ENCODE measurements at places on chromosomes 12 and 14.

DNA sequence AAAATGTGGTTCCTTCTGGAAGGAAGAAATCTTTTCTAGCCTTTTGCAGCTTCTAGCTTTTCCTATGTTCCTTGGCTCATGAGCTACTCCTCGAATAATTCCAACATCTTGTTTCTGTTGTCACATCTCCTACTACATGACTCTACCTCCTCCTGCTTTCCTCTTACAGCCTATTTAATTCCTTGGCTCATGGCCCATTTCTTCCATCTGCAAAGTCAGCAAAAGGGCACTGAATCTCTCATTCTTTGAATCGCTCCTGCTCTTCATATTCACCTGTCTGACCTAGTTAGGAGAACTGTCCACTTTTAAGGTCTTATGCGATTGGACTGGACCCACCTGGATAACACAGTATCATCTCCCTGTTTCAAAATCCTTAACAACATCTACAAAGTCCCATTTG lies 15.8 kb downstream of the PRKD1 start:
- no peak for DNase-seq

DNA sequence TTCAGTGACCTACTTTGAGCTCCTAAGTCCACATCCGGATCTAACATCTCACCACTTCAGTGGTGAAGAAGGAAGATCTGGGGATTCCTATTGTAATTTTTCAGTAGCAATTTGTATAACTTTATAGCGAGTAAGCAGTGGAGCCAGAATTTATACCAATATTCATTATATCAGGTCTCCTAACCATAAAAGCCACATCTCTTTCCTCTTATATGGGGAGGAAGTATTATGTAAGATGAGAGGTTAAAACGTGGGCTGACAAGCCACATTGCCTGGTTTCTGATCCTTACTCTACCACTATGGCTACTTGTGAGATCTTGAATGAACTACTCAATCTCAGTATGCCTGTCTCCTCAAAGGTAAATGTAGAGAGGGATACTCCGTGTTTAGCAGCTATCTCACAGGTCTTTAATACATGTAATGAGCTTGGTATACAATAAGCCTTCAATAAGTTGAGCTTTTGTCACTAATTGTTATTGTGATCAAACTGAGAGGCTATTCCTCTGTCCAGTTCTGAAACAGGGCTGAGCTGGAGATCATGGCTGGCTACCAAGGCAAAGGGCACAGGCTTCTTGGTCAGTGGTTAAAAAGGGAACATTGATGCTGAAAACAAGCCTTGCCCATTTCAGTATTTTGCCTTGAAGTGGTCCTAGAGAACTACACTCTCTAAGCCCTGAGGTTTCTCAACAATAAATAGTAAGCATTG lies 3.3 kb upstream of the TMEM117 start:
- DNase-seq = no peak

- DNase-seq = peak; percentile 24
These were observed 43.0 kb upstream of the SYCP3 start for GRCh38 chr12:101782273-101782731.

DNA sequence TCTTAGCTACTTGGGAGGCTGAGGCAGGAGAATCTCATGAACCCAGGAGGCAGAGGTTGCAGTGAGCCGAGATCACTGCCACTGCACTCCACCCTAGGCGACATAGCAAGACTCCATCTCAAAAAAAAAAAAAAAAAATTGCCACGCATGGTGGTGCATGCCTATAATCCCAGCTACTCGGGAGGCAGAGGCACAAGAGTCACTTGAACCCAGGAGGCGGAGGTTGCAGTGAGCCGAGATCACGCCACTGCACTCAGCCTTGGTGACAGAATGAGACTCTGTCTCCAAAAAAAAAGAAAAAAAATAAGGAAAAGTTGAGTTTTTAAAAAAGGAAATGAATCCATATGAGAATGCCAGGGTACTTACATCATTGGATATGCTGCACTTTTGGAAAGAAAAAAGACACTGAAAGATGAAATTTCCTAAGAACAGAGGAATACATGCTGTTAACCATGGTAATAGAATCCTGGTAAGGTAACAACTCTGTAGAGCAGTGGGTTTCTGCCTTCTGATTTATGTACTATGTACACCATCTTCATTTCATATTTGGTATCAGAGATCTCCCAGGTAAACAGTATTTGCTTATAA lies 222.7 kb downstream of the ERC1 start:
- no peak for DNase-seq

DNA sequence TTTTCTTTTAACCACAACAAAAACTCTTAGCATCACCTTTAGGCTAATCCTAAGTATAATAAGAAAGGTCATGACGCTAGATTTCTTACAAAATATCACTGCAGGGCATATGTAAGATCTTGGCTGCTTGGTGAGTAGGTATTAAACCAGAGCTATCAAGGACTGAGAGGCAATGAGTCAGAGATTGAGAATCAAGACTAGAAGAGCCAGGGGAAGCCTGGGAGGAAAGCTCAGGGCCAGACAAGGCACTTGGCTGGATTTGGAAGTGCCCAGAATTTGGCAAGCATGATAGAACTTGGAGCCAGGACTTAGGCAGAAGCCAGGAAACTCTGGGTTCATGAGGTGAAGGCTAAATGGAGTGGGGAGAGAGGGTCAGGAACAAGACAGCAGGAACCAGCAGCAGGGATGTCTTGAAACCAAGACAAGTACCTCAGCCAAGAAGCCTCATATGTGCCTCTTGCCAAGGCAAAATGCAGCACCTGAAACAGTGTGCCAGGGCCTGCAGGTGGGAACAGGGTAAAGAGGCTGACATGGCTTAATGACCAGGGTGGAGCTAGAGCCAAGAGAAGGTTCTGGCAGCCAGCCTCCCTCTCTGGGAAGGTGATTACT lies 49.9 kb downstream of the PTHLH start:
- DNase-seq = peak; percentile 28
